Osteocyte (in vitro differentiated cells): ENCODE measurements at places on chromosomes 11 and 22. TPM values are rescaled to one million over a fixed set of nuclear protein-coding genes. Genes with fewer than 3 reads are reported as not detected.
A peak's percentile ranks its signal among the peaks of the same experiment; 100 is the strongest.

- no peaks in the 10 kb centered on the region for H3K27me3 ChIP-seq
- H3K4me1 ChIP-seq: peaks cover 25% of the 10 kb centered on the region
- peak overlapping the region; percentile 97 for H3K4me3 ChIP-seq
- DNase-seq: no peak
- peaks cover 13% of the 10 kb centered on the region for H3K36me3 ChIP-seq
These were observed 2.1 kb downstream of the RNH1 start for GRCh38 chr11:504994-505344.

DNA sequence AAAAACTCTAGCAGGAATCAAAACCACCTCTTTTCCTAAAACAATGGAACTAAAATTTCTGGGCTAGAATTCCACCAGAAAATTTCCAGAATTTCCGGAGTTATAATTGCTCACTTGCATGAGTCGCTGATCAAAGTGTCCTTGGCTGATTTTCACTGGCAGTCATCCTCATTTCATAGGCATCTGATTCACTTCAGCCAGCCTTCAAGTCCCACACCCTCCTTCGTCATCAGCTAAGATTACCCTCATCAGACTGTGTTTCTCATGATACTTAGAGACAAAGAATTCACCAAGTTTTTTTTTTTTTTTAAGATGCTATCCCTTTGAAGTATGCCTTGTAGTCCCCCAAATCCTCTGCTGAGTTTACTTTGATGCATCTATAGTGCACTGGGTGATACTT, 71.5 kb upstream of the RAB38 start:
- no peak overlapping the region for H3K4me3 ChIP-seq
- DNase-seq: no peak
- H3K27me3 ChIP-seq: no peaks in the 10 kb centered on the region
- no peak overlapping the region for H3K27ac ChIP-seq
- no peaks in the 10 kb centered on the region for H3K36me3 ChIP-seq

DNA sequence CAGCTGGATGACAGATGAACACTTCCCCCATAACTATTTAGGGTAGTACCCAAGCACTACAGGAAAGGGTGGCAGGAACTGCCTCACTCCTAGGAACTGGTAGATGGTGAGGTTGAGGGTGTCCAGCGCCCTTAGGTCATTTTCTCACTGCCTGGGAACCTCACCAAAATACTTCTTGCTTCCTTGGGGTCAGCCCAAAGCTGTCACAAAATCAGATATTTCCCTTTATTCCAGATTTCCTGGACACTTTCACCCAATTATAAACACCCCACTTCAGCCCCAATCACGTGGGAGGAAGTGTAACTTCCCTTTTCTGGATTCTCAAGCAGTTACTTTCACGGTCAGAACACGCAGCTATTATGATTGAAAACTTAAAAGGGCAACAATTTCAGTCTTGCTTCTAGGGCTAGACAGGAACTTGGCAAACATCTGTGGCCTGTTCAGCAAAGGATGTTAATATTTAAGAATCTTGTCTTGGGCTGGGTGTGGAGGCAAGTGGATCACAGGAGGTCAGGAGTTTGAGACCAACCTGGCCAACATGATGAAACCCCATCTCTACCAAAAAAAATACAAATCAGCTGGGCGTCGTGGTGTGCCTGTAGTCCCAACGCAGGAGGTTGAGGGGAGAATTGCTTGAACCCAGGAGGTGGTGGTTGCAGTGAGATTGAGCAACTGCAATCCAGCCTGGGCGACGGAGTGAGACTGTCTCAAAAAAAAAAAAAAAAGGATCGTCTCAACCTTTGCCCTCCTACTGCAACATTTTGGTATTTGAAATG, 4.0 kb downstream of the FTH1 start:
- peak overlapping the region; percentile 90 for H3K27ac ChIP-seq
- peaks cover 50% of the 10 kb centered on the region for H3K4me1 ChIP-seq
- H3K4me3 ChIP-seq: peak overlapping the region; percentile 92
- H3K27me3 ChIP-seq: no peaks in the 10 kb centered on the region
- no peak for DNase-seq

WNT11 gene
- 3.2 and 4.1 TPM in 2 replicates for total RNA-seq

FAM181B gene
- total RNA-seq: 0.26 and 0.35 TPM in 2 replicates

SAA1 gene
- not detected in 2 replicates for total RNA-seq
